CD4-positive, alpha-beta T cell treated with Interleukin-12 subunit alpha and Interleukin-12 subunit beta, for 1 hour (primary cell): ENCODE measurements at places on chromosomes 7 and 10.
A peak's percentile ranks its signal among the peaks of the same experiment; 100 is the strongest.

GRCh38 chr7:104627516-104627915 is 299.1 kb downstream of the LHFPL3 start:
- DNase-seq, result no peak

- no peak for DNase-seq
Measured at GRCh38 chr10:47046321-47047126, 135.3 kb downstream of the PTPN20 start.

GRCh38 chr10:59770689-59771088 is 17.4 kb upstream of the MRLN start:
- DNase-seq, result no peak

DNA sequence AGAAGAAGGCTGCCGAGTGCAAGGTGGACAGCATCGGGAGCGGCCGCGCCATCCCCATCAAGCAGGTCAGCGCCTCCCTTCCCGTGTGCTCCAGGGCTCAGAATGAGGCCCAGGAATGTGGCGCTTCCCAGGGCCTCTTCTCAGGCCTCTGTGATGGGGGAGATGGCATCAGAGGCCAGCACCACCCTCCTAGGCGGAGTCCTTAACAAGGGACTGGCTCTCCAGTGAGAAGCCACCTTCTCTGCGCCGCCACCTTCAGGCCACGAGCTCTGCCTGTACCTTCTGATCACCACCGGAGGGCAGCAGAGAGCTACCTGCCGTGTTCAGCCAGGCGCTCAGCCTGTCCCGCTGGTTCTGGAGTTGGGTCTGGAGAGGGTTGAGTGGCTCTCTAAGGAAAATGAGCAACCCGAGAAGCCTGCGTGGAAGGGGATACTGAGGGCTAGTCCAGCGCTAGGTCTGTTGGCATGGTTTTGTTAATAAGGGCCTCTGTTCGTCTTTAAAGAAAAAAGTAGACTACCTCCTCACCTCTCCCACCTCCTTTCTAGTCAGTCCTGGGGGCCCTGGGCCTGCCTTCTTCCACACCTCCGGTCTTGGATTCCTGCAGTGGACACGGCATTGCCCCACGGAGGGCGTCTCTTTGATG is 37.7 kb downstream of the AGAP3 start:
- peak; percentile 85 for DNase-seq

DNA sequence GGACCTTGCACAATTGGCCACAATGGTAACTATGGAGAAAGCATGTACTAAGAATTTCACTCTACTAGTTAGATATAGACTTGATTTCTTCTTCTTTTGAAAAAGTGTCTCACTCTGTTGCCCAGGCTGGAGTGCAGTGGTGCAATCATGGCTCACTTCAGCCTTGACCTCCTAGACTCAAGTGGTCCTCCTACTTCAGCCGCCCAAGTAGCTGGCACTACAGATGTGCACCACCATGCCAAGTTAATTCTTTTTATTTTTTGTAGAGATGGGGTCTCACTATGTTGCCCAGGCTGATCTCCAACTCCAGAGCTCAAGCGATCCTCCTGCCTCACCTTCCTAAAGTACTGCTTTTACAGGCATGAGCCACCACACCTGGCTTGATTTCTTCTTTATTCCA is 29.1 kb downstream of the ASAH2 start:
- no peak for DNase-seq

DNA sequence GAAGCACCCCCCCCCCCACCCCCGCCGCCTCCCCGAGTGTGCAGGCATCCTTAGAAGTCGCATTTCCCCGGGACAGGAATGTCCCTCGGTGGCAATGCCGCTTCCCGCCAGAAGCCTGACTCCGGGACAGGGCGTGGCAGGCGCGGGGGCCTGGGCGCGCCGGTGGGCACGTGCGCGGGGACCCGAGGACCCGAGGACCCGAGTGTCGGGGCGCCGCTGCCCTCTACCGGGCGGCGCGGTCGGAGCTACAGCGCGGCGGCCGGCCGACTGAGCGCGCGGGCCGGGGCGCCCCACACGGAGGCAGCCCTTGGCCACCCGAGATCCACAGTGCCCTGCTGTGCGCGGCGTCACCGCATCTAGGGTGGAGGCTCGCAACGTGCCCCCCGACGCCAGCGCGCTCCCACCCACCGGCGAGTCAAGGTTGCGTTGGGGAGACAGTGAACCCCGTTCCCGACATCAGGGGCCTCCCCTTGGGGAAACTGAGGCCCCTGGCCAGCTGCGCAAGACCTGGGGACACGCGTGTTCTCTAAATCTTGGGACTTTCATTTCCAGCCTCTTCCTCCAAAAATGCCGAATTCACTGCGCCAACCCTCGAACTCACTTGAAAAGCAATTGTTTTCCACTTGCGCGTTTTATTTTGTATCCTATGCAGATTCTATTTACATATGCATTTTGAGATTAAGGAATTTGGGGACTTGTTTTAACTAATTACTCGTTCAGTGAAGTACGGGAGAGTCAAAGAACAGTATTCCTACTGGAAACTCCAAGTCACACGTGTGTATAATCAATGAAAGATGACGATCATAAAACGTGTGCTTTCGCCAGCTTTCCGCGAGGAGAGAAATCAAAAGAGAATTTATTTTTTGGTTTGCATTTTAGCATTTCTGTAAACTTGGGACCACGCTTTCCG is 3.1 kb upstream of the CUX1 start:
- peak; percentile 60 for DNase-seq

GRCh38 chr10:51301644-51302043 is 227.4 kb downstream of the PRKG1 start:
- no peak for DNase-seq

DNA sequence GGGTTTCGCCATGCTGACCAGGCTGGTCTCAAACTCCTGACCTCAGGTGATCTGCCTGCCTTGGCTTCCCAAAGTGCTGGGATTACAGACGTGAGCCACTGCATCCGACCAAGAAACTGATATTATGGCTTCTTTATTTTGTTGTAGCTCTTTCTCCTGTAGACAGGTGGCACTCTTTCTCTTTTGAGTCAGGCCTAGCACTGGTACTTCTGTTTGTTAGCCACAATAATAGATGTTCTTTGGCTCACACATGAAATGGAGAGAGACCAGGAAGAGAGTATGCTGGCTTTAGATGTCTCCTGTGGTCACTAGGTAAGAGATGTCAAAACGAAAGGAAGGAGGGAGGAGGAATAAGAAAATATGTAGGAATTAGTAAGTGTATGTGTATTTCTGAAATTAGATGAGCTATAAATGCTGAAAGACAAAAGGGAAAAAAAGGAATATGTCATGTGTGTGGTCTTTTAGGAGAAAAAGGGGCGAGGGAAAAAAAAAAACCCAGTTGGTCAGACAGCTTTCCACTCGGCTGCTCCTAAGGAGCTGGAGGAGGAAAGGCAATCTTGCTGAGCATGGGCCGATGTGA is 78.7 kb downstream of the CLEC2L start:
- peak; percentile 27 for DNase-seq

DNA sequence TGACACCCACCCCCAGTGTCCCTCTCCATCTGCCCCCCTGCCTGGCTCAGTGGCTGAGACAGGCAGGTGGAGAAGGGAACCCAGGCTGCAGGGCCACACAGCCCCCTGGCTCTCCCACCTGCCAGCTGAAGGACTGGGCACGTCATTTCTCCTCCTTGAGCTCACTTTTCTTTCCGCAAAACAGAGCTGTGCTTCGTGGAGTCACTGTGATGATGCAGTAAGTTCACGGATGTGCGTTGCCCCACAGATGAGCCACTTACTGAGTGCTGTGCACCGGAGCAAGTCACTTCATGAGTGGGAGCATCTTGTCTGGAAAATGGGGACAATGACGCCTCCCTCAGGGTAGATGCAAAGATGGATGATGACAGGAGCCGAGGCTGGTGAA is 2.7 kb downstream of the OPN4 start:
- DNase-seq, result no peak

DNA sequence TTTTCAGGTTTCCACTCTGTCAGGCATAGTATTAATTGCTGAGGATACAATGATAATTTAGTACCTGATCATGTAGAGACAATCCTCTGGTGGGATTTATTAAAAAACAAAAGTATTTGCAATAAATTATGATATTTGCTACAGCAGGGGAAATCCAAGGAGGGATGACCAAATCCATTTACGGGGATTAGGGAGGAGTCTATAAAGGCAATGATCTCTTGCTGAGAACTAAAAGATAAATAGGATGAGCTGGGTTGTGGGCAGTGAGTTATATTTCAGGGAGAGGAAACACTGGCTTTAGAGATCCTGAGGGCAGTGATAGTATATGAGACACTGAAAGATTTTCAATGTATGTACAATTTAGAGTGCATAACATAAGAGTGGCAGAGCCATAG is 305.5 kb downstream of the GPR37 start:
- no peak for DNase-seq

DNA sequence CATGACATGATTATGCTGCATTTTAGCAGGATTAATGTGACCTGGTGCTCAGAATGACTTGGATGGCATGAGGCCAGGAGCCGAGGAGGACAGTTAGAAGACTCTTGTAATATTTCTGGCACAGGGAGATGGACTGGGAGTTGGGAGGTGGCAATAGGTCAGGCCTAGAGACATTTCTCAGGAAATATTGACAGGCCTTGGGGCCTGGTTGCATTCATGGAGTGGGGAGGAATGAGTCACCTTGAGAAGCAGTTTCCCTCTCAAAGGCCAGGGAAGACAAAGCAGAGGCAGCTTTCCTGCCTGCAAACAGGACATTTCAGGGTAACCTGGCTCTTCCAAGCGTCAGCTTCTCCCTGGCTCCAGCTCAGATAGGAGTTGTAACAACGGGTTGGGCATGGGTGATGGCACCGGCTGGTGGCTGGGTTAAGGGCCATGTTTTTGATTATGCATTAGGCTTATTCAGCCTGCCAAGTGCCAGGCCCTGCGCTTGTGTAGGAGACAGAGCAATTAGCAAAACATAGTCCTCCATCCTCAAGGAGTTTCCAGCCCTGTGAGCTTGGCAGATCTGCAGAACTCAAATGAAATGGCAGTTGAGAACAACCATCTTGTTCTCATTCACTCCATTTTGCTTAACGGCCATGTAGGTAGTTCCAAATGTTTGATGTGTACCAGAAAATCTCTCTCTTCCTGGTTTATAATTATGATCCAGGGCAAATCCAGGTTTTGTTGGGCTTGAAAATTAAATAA is 38.2 kb downstream of the HK1 start:
- no peak for DNase-seq

DNA sequence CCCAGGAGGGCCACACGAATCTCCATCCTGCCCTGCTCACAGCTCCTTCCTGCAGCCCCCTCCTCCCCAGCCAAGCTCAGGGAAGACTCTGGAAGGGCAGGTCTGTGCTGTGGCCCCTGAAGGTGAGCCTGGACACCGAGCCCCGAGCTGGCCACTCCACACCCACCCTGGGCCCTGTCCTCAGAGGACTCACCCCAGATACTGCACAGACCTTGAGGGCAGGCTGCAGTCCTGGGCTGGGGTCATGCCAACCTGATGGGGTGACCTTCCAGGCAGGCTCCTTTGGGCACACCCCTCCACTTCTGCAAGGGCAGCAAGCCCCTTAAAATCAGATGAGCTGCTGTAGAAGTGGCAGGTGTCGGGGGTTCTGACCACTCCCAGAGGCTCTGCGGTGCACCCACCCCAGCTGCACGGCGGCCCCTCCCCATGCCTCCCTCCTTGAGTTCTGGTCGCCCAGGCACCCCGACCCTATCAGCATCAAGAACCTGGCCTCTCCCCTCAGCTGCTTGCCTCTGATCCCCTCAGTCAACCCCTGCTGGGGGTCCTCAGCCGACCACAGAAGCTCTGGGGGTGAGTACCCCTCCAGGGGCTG is 24.3 kb downstream of the YKT6 start:
- no peak for DNase-seq
